ENCODE measurements at places on chromosomes 12 and 14.

DNA sequence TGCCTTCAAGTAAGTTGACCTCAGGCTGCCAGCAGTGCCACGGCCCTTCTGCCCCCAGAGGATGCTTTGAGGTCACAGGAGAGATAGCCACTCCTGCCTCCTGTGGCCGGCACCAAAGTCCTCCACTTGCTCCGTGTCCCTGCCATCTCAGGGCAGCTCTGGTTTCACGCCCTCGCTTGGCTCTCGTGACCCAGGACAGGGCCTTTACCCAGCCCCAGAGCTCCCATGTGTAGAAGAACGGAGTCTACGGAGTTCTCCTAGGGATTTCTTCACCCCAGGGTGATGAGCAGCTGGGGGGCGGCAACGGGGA lies 178.1 kb downstream of the ADGRD1 start:
- DNase-seq = no peak

DNA sequence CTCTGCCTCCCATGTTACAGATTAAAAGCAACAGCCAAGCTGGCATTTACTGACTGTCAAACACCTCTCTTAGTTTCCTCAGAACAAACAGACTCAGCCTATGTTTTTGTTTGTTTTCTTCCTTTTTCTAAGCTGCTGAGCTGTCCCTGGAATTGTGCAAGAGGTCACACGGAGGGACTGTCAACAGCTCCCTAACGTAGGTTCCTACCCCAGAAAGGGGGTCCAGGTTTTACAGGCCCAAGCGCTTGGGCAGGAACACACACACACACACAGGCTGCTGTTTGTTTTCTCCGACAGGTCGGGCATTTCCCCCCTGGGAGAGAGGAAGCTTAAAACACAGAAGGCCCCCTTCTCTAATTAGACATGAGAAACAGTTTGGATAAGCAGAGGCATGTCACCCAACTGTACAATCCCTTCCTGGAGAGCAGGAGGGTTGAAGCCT lies 739.6 kb upstream of the TBX3 start:
- no peak for DNase-seq

DNA sequence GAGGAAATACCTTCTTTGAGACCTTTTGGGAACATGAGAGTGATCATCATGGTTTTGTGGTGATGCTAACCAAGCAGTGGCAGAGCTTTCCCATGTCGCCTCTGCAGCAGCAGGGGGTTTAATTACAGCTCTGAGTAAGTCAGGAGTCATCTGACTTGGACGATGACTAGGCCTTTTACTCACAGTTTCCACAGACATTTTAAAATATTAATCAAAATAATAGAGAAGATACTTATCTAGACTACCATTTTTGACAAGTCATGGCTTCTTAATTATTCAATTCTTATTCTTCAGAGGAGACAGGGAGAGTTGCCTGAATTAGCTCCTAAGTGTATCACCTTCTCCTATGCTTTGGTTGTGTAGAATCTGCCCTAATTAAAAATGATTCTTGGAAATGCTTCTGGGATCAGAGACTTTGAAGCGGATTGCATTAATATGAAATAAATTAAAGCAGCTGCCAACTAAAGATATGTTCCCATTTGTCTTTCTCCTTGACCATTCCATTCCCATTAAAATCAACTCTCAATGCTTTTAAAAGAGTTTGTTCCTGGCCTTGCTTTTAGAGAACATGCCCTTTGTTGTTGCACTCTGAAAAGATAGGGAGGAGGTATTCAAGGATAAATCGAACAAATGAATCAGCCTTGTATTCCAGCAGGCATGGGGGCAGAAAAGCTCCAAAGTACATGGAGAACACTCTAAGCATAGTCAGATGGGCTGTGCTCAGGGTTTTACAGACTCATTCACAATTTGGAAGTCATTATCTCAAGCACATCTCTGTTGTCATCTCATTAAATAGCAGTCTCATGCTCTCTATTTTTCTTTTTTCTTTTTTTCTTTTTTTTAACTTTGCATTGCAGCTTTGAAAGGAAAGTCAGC lies 7.7 kb upstream of the IFNG-AS1 start:
- no peak for DNase-seq

GRCh38 chr12:15562263-15562662 lies 226.9 kb downstream of the EPS8 start:
- DNase-seq = no peak

DNA sequence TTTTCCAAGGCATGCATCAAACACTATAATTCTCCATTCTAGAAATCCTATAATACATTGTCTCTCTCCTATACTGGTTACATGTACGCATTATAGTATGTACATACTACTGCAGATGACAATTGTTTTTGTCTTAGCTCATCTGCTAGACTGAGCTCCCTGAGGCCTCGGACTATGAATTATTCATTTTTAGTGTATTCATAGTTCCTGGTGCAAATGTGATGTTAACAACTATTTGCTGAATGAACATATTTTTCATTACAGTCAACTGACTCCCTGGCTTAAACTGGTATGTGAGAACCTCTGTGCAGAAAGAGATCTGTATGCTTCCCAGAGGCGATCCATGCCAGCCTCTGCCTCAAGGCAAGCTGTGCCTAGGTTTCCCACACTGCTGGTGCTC lies 91.8 kb upstream of the PARP11 start:
- DNase-seq = no peak

Data from activated CD8-positive, alpha-beta memory T cell treated with anti-CD3 and anti-CD28 coated beads for 1 hour (primary cell).